RPMI8226 (cell line): ENCODE measurements at places on chromosomes 2 and 18.

GRCh38 chr2:65057391-65058052 is 1.3 kb downstream of the CEP68 start:
- peak; percentile 80 for DNase-seq

GRCh38 chr2:189566046-189566445 is 14.5 kb downstream of the SLC40A1 start:
- no peak for DNase-seq

DNA sequence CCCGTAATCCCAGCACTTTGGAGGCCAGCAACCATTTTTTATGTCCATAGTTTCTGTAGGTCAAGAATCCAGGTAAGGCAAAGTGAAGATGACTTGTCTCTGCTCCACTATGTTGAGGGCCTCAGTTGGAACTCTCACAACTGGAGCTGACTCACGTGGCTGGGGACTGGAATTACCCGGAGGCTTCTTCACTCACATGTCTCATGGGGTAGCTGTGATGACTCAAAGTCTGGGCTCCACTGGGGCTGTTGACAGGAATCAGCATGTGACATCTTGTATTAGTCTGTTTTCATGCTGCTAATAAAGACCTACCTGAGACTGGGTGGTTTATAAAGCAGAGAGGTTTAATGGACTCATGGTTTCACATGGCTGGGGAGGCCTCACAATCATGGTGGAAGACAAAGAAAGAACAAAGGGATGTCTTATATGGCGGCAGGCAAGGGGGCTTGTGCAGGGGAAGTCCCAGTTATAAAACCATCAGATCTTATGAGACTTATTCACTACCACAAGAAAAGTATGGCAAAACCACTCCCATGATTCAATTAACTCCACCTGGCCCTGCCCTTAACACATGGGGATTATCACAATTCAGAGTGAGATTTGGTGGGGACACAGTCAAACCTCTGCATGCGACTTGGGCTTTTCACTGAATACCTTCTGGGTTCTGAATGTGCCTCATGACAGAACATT is 7.8 kb upstream of the PPP1R1C start:
- no peak for DNase-seq

DNA sequence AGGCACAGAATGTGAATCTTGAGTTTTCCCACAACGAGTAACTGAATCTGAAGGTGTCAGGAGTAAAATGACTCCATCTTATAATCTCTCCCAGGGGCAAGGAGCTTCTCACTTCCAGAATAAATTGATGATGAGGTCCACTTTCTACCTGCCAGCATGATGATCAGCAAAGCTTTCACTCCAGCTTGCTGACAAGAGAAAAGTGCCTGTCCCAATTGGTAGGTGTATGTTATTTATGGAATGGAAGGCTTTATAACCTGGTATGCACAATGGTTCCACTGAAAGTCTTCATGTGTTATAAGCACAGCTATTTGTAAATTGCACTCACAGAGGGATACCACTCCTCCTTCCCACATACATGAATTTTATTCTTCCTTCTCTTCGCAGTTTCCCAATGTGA is 401.0 kb upstream of the UBE2E3 start:
- DNase-seq, result no peak
